ENCODE measurements at places on chromosomes 4 and X.

DNA sequence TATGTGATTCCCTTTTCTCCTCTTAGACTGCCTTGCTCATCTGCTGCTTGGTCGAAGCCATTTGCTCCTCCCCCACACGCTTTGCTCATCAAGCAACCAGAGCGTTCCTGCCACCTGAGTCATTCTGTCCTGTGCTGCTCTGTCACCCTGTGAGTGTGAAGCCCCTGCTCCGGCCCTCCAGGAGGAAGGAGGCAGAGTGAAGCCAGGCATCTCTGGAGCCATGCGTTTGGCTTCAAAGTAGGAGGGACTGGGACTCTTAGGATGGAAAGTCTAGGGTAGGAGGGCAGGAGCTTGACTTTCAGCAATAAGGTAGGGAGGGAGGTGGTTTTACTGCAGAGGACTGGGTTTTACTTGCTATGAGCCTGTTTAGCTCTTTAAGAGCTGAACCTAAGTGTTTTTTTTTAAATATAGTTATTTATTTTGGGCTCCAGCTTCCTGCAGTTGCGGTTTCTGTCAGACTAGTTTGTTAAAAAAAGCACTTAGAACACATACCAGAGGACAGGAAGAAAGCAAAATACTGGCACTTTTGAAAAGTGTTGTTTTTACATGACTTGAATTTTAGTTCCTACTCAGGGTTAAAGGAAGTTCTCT lies 63.6 kb downstream of the SPINK2 start:
- DNase-seq, result peak; percentile 61

DNA sequence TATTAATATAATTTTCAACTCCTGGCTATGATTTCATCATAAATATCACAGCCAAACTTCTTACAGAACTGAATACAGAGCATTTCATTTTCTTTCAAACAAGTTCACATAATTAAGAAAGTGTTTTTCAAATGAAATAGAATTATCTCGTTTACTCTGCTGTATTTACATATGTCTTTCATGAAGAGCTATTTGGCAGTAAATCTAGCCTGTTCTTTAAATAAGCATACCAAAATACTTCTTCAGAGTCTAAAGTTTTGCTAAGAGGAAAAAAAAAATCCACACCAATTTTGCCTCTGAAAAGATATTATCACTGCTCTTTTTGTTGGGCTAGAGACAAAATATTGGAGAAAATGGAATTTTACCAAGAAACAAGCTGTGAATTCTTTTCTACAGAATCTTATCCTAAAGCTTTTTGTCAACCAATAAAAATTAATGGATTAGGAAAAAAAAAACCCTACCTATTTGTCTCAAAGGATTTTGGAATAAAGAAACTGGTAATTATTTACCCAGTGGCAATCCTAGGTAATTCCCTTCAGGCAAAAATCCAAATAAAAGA lies 287.9 kb upstream of the NR3C2 start:
- DNase-seq, result no peak

GRCh38 chrX:68175562-68175961 lies 257.7 kb downstream of the OPHN1 start:
- DNase-seq, result no peak

DNA sequence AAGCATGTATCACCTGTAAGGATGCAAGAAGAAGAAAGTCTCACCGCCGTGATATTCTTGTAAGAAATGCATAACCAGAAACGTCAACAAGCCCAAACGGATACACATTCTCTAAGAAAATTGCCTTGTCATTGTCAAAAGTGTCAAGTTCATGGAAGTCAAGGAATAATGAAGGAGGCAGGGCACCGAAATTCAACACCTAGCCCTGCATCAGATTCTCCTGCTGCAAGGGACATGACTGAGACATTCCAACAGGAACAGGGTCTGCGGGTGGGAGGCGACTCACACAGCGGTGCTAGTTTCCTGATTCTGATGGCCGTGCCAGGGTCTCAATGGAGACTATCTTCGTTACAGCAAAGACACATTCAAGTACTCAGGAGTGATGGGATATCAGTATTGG lies 26.7 kb downstream of the IRF2 start:
- DNase-seq, result no peak

GRCh38 chr4:105433421-105433820 lies 40.4 kb downstream of the PPA2 start:
- no peak for DNase-seq

GRCh38 chr4:124275-125081 lies at the start of gene ZNF718:
Gene ZNF718 (plus strand): TSS chr4:124501. CDS start chr4:124671, 170 bp downstream.
- peak; percentile 95 for DNase-seq

Data from CD4-positive, alpha-beta T cell treated with Interleukin-4 for 1 hour (primary cell).